GM12878 (cell line): ENCODE measurements at places on chromosomes 7 and 10.

DNA sequence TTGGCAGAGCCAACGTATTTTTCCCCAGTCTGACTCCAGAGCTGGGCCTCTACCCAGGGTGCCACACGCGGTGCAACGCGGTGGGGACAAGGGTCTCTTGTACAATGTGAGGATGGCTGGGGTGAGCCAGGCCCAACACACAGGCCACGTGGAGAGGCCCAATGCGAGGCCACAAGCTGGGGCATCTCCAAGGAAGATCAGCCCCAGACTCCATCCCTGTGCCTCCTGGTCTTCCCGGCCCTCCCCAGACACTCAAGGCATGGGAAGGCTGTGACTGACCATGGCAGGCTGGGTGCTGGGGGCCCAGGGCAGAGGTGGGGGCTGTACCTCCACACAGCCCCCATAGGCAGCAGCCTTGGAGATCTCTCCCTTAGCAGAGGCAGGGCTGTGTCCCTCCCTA, 135.3 kb upstream of the FAM20C start:
- DNase-seq = no peak

- DNase-seq = no peak
These were observed 241.5 kb upstream of the SP8 start for GRCh38 chr7:21028186-21028585.

DNA sequence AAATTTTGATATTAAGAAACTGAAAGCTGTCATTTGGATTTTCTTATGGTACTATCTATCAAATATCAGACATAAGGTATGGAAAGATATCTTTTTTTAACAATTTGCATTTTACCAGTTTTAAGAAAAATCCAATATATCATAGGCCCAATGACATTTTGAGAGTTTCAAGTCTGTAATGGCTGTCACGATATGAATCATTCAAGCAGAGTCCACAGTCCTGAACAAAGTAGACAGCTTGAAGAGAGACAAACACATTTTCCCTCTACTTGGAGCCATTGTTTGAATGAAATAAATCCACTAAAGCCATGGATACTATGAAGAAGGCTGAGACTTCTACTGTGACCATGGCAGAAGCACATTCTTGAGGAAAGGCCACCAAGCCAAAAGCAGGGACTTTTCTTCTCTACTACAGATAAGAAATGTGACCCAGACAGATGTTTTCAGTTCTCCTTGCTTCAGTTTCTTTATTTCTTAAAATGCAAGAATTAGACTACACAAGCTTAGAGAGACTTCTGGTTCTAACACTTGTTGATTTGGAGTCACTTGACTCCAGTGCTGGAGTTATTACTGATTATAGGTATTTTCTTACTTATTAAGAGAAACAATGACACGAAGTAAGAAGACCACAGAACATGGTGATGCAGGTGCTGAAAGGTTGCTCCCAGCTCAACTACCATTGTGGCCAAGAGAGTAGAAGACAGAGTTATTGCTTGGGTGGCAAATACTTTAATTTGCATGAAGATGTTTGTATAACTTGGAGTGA, 429.1 kb downstream of the KIF20B start:
- DNase-seq = peak; percentile 41

GRCh38 chr7:106110238-106110560, 1.9 kb downstream of the SYPL1 start:
- DNase-seq = no peak

DNA sequence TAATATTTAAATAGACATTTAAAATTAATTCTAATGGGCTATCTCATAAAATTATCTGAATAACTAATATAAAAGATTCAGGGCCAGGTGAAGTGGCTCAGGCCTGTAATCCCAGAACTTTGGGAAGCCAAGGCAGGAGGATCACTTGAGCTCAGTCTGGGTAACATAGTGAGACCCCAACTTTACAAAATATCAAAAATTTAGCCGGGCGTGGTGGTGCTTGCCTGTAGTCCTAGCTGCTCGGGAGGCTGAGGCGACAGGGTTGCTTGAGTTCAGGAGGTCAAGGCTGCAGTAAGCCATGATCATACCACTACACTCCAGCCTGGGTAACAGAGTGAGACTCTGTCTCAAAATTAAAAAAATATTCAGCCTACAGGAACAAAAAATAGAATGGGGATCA, 12.5 kb downstream of the NOBOX start:
- no peak for DNase-seq

GRCh38 chr7:7681936-7682329, 36.5 kb downstream of the RPA3 start:
- no peak for DNase-seq

GRCh38 chr7:148624735-148625134, 34.2 kb downstream of the C7orf33 start:
- no peak for DNase-seq

DNA sequence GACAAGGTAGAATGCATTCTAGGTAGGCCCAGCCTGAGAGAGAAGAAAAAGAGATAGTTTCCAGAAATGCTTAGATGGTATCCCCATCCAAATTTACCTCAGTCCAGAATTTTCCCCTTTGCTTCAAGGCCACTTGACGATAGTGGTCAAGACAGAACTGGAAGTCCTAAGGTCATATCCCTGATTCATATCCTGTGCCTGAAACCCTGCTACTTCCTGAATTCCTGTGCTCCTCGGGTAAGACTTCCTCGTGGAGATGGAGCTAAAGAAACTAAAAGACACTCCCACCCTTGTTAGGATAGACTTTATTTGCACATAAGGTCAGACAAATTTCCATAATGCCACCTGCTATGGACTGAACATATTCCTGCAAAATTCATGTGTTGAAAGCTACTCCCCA, 175.9 kb downstream of the EVX1 start:
- DNase-seq = no peak

- DNase-seq = no peak
These were observed 167.8 kb downstream of the SDHAF3 start for GRCh38 chr7:97285348-97285747.

DNA sequence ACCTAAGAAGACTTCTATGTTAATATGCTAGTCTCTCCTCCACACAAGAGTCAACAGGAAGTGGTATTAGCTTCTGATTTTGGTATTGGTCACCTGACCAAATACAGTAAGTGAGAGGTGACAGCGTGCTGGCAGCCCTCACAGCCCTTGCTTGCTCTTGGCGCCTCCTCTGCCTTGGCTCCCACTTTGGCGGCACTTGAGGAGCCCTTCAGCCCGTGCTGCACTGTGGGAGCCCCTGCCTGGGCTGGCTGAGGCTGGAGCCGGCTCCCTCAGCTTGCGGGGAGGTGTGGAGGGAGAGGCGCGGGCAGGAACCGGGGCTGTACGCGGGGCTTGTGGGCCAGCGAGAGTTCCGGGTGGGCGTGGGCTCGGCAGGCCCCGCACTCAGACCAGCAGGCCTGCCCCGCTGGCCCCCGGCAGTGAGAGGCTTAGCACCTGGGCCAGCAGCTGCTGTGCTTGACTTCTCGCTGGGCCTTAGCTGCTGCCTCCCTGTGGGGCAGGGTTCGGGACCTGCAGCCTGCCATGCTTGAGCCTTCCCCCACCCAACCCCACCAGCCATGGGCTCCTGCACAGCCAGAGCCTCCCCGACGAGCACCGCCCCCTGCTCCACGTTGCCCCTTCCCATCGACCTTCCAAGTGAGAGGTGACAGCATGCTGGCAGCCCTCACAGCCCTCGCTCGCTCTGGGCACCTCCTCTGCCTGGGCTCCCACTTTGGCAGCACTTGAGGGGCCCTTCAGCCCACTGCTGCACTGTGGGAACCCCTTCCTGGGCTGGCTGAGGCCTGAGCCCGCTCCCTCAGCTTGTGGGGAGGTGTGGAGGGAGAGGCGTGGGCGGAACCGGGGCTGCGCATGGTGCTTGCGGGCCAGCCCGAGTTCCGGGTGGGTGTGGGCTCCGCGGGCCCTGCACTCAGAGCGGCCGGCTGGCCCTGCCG, 4.2 kb upstream of the ACSL5 start:
- DNase-seq = no peak

GRCh38 chr10:102616066-102616770, 28.1 kb upstream of the TRIM8 start:
- DNase-seq = no peak

DNA sequence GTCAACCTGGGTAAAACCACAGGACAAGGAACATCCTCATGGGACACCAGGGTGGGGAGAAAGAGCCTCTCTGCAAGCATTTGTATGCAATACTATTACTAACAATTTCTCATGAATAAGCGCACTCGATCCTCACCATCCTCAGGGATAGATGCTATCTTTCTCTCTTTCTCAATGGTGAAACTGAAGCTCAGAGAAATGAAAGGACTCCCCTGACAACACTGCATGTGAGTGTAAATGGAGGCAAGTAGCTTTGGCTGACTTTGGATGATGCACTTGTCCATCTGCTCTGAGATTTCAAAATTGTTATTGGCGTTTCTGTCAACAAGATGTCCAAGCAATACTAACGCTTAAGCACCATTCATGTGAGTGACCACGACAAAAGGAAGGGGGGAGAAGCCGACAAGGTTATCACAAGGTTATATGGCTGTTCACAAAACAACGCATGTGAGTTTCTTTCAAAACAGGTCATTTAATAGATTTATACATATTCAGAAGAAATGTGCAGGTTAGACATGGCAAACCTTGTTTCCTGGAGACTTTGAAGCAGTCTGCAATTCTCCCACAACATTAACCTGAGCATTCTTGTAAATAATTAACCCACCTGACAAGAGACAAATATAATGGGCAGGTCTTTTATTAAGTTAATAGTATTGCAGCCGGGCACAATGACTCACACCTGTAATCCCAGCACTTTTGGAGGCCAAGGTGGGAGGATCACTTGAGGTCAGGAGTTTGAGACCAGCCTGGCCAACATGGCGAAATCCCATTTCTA, 54.0 kb downstream of the IFIT5 start:
- no peak for DNase-seq

GRCh38 chr10:46290101-46290886, 3.5 kb downstream of the ANTXRL start:
- no peak for DNase-seq

GRCh38 chr10:61078542-61079275, 134.7 kb upstream of the RHOBTB1 start:
- no peak for DNase-seq

- DNase-seq = no peak
These were observed 93.4 kb downstream of the DOCK4 start for GRCh38 chr7:112112822-112113255.

GRCh38 chr10:132149917-132150316, 36.8 kb upstream of the DPYSL4 start:
- no peak for DNase-seq

DNA sequence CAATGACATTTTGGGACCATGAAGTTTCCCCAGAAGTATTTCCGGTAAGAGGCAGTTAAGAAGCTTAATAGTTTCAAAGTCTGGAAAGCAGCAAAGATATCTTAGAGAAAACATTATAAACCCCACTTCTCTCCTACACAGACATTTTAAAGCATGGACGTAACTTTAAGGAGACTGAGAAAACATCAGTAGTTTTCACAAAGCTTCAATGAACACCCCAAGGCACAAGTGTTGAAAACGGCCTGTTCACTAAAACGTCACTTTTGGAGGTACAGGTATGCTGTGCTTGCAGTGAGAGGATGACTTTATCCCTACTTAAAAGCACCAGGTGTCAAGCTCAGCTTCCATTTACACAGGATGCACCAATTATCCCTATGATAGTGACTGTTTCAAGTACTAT, 25.0 kb downstream of the NCOA4 start:
- DNase-seq = no peak

DNA sequence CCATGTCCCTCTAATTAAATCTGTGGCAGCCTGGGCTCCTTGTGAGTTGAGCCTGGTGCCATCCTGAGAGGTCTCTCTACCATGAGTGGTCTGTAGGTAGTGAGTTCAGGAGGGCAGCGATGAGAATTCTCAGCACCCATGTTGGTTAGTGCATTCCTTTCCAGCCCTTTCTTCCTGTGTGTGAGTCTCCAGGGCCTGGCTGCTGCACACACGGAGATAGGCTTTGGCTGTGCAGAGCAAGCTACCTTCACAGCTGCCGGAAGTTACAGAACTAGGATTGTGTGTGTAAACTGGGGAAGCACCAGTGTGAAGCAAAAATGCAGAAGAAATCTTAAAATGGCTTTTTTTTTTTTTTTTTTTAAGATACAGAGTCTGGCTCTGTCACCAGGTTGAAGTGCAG, 358.6 kb downstream of the PAXIP1 start:
- no peak for DNase-seq

- DNase-seq = no peak
These were observed 63.8 kb upstream of the NRBF2 start for GRCh38 chr10:63069318-63069717.

- DNase-seq = no peak
These were observed 289.7 kb downstream of the FRMD4A start for GRCh38 chr10:14040787-14041631.

DNA sequence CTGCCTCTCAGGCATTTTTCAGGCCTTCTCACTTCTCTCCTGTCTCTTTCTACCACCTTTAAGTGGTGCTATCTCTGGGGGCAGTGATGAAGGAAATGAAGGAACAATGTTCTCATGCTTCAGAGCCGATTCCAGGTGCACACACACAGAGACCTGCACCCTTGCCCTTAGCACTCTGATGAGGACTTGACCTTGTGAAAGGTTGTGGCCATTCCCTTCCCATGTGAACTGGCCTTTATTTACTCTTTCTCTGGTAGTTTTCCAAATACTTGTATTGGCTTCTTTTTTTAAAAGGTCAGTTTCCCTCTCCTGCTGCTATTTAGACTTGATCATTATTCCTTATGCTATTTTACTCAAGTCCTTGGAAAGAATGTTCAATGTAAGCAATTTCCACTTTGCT, 188.6 kb downstream of the MDFIC start:
- DNase-seq = no peak

- no peak for DNase-seq
These were observed 185.6 kb upstream of the PRSS58 start for GRCh38 chr7:142443216-142444010.

DNA sequence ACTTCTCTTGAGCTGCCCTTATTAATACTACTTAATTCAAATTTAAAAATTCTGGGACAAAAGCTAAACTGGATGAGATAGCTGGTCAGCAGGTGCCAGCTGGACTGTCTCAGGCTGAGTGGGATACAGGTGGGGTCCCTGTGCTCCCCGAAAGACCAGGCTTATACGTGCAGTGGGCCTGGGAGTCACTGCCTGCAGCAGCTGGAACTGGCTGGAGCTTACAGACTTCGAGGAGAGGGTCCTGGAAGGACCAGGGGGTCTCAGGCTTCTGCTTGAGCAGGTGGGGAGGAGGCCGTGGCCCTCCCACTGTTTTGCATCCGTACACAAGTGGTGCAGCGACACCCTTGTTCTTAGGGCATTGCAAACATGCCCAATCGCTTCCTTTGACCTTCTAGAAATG, 203.7 kb downstream of the GLRX3 start:
- no peak for DNase-seq

GRCh38 chr7:1856161-1856887, 186.2 kb downstream of the ELFN1 start:
- no peak for DNase-seq

GRCh38 chr7:64882341-64883112, 20.5 kb upstream of the ZNF273 start:
- DNase-seq = no peak

DNA sequence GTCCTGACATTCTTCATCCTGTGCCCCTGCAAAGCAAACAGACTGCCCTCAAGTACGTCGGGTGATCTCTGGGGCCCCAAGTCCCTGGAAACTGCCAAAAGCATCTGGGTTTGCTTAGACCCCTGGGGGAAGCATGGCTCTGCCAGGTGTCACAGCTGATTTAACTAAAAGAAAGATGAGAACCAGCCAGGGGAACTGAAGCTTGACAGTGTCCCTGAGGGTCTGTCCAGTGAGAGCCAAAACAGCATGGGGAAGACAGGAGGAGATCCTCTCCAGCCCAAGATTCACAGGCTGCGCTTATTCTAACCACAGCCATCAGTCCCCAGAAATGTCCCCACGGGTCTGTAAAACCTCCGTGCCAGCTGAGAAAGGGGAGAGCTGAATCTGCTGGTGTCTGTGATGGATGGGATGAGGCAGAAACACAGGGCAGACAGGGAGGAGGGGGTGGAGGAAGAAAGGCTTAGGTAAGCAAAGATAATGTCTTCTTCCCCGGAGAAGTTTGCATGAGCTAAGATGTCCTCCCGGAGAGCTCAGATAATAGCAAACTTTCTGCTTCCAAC, 21.3 kb downstream of the CCDC3 start:
- DNase-seq = no peak
